Activated CD4-positive, CD25-positive, alpha-beta regulatory T cell (primary cell): ENCODE measurements at places on chromosomes 2 and 18.

GRCh38 chr18:8526332-8526731 is 82.9 kb upstream of the RAB12 start:
- no peak for DNase-seq

GRCh38 chr18:55381277-55381676 is 206.7 kb downstream of the TCF4 start:
- DNase-seq: no peak

- DNase-seq: no peak
These were observed 159.8 kb downstream of the ZNF385B start for GRCh38 chr2:179701524-179702110.

- DNase-seq: no peak
These were observed 46.3 kb downstream of the ANKMY1 start for GRCh38 chr2:240511351-240512108.

- no peak for DNase-seq
These were observed 30.5 kb downstream of the LINC00305 start for GRCh38 chr18:64118406-64118805.

- no peak for DNase-seq
These were observed 129.6 kb upstream of the SLC1A4 start for GRCh38 chr2:64859312-64860212.

GRCh38 chr2:239819974-239820555 is 205.1 kb downstream of the NDUFA10 start:
- no peak for DNase-seq

DNA sequence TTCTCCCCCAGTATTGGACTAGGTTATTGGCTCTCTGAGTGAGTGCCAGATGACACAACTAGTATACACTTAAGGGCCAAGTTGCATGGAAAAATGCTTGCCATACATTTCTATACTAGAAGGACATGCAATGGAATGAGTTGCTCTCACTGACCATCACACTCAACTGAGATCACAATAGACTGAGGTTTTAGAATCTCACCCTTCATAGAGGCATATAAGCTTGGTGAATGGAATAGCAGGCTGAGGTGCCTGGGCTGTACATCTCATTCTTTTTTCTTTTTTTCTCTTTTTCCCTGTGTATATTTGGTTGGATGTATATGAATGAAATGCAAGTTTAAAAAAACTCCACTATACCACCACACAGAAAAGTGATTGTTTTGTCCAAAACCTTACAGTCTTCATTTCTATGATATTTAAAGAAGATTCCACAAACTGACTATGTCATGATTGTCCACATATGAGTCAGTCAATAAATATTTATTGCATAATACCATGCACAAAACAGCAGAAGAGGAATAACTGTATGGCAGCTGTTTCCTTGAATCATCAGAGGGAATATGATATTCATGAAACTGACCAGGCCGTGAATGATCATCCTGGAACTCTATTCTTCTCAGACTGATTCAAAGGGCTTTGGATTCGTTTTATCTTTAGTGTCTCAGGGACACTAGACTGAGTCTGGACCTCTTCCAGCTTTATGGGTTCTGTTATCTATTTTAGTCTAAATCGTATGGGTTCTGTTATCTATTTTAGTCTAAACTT is 122.6 kb upstream of the STK17B start:
- no peak for DNase-seq

DNA sequence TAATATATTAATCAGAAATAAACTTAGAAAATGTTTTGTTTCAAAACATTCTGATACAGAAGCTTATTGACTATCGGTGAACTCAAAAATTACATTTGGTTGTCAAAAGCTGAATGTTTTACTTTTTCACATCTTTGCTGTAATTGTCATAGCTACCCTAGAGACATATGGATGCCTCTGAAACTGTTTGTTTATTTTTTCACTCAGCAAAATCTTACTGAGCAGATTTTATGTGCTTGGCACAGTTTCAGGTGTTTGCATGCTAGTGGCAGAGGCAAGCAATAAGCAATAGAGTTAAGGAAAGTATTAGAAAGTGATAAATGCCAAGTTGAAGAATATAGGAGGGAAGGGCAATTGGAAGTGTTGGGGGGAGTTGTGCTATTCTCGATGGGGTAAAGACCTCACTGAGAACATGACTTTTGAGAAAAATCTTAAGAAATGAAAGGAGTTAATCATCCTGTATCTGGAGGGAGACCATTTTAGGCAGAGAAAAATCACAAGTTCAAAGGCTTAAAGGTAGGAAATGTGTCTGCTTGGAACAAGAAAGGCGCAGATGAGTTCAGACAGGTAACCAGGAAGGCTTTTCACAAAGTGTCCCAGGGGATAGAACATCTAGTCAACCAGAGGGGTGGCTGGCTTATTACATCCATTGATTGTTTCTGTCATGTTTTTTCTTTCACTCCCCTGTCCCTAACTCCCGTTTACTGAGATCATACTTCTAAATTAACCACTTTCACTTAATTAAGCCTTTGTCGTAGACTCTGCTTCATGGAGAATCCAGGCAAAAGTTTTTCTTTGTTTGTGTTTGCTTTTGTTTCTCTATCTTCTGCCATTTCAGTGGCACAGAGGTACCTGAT is 27.2 kb upstream of the COBLL1 start:
- DNase-seq: no peak

DNA sequence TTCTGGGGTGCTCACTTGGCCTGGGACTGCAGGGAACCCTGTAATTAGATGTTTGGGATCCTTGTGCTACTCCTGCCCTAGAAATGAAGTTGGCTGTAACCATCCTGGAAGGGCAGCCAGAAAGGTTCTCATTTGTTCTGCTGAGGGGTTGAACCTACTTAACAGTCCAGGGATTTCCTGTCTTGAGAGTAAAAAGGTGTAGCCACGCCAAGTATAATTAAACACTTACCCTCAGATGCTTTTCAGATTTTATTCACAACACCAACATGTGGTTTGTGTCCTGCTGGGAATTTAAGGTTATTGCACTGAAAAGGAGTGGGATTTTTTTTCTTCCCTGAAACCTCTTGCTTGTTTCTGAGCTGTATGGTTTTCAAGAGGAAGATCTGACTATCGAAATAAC is 222.4 kb upstream of the APCDD1 start:
- DNase-seq: no peak

GRCh38 chr2:25375371-25375988 is 33.8 kb upstream of the DNMT3A start:
- DNase-seq: no peak
